Caco-2 (cell line): ENCODE measurements at places on chromosomes 2 and 18. TPM values are rescaled to one million over a fixed set of nuclear protein-coding genes. Genes with fewer than 3 reads are reported as not detected.

GRCh38 chr18:47602273-47602897, 328.1 kb downstream of the SMAD2 start:
- DNase-seq: no peak

OTOF gene
- total RNA-seq: 0.09 TPM in 2 replicates

TEX51 gene
- total RNA-seq: not detected in 2 replicates

DNA sequence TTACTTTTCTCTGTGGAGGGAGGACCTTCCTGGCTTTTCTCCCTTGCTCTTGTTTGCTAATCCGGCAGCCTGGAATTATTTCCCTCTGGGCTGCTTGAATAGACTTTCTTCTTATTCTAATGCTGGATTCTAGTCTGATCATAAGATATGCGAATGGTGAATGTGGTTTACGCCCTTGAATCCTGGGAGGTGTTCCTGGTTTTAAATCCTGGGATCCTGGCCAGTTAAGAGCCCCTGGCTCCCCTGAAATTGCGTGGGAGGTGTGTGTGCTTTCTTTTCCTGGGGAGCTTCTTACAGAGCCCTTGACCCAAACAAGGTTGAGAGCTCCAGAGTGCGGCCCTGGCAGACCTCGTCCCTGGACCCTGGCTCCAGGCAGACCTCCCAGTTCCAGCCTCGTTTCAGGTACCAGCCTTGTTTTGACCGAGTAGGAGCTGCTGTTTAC, 2.8 kb downstream of the SH3BP4 start:
- DNase-seq: no peak

- DNase-seq: no peak
Observed at GRCh38 chr2:57527685-57528084, 518.9 kb upstream of the VRK2 start.

DNA sequence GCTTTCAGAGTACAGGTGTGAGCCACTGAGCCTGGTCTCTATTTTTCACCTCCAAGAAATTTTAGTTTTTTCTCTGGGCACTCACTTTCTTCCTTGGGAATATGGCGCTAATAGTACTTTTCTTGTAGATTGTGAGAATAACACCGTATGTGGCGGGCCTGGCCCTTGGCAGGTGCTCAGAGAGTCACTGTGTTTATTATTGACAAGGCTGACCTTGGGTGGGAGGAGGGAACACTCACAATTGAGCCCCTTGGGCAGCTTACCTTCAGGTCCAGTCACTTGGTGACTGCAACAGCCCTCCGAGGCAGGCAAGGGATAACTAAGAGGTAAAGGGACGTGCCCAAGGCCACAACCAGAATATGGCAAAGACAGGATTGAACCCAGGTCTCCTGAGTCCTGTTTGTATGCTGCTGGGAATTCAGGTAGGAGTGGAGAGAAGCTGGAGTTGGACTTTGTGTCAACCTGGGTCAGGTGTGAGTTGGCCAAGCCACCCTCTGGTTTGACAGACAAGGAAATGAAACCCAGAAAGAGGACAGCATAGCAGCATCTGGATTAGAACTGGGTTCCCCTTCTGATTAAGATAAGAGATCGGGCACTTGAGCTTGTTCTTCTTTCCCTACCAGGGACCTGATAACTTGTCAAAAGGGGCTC, 2.8 kb upstream of the STK25 start:
- no peak for DNase-seq
